ENCODE measurements at places on chromosomes 7 and 10. TPM values are rescaled to one million over a fixed set of nuclear protein-coding genes. Genes with fewer than 3 reads are reported as not detected.

GRCh38 chr10:72089618-72090017 is 1.3 kb upstream of the SPOCK2 start:
- no peaks in the 10 kb centered on the region for H3K27me3 ChIP-seq
- peaks cover 45% of the 10 kb centered on the region for H3K4me1 ChIP-seq
- peak overlapping the region; percentile 24 for H3K4me3 ChIP-seq
- peaks cover 47% of the 10 kb centered on the region for H3K36me3 ChIP-seq
- DNase-seq, result peak; percentile 24

DNA sequence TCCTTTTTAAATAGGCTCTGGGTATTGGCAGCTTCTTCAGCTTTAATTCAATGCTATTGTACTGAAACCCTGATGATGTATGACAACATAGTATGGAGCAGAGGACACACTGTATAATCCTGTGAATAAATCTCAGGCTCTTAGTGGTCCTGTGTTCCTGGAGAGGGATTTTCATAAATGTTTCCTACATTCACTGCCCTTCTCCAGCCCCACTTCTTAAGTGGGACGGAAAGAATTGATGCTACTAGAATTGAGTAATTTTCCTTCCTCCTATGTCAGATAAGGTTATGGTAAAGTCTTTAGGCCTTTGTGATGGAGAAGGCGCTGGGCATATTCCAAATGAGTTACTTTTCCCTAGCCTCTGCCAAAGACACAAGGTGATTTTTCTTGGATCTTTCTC is 779.4 kb downstream of the TNS3 start:
- H3K4me3 ChIP-seq, result no peak overlapping the region
- no peak overlapping the region for H3K27ac ChIP-seq
- no peaks in the 10 kb centered on the region for H3K36me3 ChIP-seq
- no peak for DNase-seq
- no peaks in the 10 kb centered on the region for H3K4me1 ChIP-seq
- H3K27me3 ChIP-seq, result no peaks in the 10 kb centered on the region

DNA sequence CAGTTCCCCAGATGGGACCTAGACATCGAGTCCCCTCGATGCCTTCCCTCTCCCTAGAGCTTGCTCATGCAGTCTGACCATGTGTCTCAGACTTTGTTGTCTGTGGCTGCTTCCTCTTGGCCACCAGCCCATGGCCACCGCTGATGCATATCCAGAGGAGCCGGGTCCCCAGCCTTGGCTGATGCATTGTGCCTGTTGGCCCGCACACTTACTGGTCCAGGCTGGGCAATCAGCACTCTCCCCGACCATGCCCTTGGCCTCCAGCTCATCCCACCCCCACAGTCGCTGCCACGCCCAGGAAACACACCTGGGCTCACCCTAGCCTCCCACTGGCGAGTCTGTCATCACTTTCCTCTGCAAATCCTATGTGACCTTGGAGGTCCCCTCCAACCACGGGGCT is 10.1 kb downstream of the NPC1L1 start:
- no peak overlapping the region for H3K4me3 ChIP-seq
- H3K27ac ChIP-seq, result peak overlapping the region; percentile 27
- no peak for DNase-seq

GRCh38 chr7:35725280-35725680 is 30.3 kb upstream of the HERPUD2 start:
- no peak overlapping the region for H3K4me3 ChIP-seq
- H3K27me3 ChIP-seq, result peaks cover 27% of the 10 kb centered on the region
- H3K27ac ChIP-seq, result no peak overlapping the region
- H3K36me3 ChIP-seq, result no peaks in the 10 kb centered on the region
- no peaks in the 10 kb centered on the region for H3K4me1 ChIP-seq
- no peak for DNase-seq

Gene PPP1R3A
- not detected for total RNA-seq

Gene CCDC172
- not detected for total RNA-seq

Gene GLI3
- total RNA-seq, result not detected

Data from Calu3 (cell line).